GM12892 (cell line): ENCODE measurements at places on chromosomes 5 and 9.

DNA sequence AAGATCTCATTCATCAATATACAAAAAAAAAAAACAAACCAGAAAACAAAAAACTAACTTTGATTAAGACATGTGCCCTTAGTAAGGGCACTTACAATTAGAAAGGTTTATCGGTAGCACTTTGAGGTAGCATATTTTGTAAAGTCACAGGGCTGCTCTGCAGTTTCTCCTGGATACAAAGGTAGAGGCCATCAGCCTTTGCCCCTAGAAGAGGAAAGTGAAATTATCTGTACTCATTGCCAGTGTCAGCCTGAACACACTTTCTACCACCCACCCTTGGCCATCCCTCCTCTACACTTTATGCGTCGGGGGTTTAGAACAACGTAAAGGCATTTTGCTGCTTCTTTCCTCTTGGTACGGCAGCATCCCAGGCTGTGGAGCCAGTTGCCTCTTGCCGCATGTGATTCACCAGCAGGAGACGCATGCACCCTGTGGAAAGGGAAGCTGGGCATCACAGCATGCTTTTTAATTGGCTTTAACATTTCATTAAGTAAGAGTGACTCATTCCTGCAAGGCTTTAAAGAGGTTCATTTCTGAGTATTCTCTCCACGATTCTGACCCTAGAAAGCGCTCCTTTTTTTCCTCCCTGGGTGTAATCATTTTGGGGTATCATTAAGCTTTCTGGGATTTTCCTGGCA lies 84.6 kb downstream of the CEMIP2 start:
- no peak for DNase-seq

GRCh38 chr5:110616009-110616408 lies 110.5 kb downstream of the TMEM232 start:
- DNase-seq: no peak

GRCh38 chr9:95506428-95506677 lies 10.4 kb downstream of the PTCH1 start:
- peak; percentile 36 for DNase-seq

DNA sequence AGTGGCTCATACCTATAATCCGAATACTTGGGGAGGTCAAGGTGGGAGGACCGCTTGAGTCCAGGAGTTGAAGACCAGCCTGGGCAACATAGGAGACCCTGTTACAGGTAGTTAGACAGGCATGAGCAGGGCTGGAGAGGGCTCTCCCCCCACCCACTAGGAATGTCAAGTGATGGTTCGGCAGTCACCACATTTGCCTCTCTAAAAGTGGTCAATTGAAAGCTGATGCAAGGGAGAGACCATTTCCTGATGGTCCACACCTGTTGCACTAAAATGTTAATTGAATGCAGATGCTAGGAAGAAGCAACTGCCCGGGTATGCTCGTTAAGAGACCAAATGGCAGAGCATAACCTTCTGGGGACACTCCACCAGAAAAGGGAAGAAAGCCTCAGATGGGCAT lies 82.7 kb downstream of the SFXN1 start:
- DNase-seq: no peak

DNA sequence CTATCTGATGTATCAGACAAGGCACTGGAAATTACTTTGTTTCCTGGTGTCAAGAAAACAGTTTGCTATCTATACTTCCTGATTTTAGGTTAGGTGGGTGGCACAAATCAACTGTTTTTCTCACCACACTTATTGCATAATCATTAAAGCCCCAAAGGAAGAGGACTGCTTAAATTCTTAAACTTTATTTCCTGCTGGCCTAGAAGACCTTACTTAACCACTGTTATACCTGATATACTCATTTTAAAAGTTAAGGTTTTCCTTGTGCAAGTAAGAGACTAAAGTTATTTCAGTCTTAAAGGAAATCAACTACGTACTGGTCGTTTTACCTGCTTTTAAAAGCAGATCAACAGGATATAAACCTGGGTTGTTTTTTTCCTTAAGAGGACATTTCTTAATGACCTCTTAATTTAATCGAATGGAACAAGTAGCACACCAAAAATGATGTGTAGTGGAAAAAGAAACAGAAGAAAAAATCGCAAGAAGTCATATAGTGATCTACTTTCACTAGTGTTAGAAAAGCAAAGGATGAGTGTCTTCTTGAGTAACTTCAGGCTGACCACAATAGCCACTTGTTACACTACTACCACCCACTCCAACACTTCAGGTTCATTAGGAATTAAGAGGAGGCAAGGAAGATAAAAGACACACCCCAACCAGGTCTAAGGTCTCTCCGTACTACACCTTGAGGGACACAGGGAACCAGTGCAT lies 974 bp downstream of the CLINT1 start:
- DNase-seq: no peak
